ENCODE measurements at places on chromosomes 2 and 18.

- no peak for DNase-seq
Measured at GRCh38 chr2:130823171-130823885, 13.4 kb upstream of the ARHGEF4 start.

DNA sequence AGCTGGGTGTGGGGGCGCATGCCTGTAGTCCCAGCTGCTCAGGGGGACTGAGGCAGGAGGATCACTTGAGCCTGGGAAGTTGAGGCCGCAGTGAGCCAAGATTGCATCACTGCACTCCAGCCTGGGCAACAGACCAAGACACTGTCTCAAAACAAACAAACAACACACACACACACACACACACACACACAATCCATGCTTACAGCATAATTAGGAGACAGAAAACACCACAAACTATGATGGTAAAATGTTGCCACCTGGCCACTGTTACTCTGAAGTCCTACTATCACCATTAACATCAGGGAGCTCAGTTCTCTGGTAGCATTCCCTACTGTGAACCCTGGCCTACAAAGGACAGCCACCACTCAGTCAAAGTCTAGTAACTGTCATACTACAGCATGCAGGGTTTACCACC lies 18.3 kb downstream of the DNPEP start:
- DNase-seq: no peak

DNA sequence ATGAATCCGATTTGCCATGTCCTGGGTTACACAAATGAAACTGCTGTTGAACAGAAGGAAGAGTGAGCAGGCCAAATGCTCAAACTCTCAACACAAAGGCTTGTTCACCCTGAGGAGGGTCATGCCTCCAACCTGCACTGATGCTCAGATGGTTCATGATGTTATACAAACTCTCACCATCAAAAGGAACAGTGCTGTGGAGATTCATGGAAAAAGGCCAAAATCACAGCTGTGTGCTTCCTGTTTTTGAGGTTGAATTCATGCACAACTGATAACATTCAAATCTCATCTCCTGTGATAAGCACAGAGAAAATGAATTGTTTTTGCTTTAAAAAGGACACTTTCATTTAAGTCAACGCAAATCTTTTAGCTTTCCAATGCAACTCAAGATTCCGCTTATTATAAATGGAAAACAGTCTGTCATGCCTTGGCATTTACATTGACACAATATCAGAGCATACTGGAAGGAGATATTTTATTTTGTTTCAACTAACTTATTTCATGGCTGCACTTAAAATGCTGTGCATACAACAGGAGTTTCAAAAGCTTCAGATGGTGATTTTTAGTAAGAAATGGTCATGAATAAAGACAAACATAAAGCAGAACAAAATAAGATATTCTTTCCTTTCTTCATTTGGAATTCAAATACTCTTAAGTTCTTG lies 22.2 kb upstream of the TTN start:
- no peak for DNase-seq

- DNase-seq: peak; percentile 71
Measured at GRCh38 chr2:74414881-74415761, 6.3 kb downstream of the C2orf81 start.

GRCh38 chr2:218219934-218220333 lies 2.9 kb downstream of the ARPC2 start:
- DNase-seq: no peak

GRCh38 chr2:168874368-168875054 lies 15.7 kb downstream of the SPC25 start:
- no peak for DNase-seq

DNA sequence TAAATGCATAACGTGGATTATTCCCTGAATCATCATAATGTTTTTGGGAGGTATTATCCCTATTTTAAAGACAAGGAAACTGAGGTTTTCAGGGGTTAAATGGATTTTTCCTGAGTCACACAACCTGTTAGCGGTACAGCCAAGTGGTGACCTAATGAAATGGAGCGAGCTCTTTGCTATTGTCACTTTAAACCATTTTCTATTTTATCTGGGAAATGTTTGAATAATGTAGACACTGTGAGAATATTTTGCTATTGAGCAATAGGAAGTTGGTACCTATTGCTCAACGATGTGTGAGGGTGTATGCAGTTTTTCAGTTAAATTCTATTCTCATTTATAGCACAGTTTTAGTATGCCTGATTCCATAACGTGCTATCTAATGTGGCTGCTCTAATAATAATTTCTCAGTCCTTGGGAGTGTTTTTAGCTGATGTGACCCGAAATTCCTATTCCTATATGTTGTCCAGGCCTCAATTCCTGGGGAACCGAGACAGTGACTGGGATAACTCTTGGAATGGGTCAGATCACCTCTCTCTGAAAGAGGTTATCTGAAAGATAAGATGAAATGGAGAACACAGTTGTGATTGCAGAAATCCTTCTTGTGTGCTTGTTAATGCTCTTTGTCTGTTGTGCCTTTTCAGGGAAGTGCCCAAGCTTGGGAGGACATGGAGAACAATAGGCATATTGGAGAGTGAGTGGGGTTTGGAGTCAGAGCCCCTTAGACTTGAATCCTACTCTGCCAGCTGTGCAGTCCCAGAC lies 38.4 kb downstream of the ABCB11 start:
- DNase-seq: no peak

DNA sequence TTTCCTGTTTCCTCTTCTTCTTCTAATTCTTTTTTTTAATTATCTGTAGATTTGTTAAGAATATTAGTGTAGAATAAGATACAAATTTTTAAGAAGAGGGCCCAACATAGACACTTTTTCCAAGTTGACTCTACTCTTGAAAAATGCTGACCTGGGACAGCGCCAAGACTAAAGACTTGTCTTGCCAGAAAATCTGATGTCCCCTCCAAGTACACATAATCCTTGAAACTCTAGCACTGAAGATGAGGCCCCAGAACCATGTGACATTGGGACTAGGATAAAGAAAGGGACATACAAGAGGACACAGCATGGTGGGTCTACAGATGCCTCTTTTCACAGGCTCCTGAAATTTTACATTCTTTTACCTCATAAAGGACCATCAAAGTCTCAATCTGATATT lies 271.6 kb upstream of the SESTD1 start:
- no peak for DNase-seq

GRCh38 chr2:21317131-21317530 lies 193.4 kb downstream of the TDRD15 start:
- peak; percentile 46 for DNase-seq

DNA sequence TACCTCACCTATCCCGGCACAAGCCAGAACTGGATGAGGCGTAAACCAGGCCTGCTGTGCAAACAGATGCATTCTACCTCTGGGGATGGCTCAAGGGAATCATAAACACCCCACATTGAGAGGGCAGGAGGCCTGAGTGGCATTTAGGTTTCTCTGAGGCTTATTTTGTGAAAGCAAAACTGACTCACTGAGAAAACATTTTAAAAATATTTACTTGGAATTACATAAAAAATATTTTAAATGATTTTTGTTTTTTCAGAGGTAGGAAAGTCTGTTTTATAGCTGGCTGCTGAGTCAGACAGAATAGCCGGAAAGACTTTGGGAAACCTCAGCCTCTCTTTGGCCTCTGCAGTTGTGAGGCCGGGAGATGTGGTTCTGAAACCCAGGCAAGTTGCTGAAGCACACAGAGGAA lies 244.1 kb downstream of the NCKAP5 start:
- no peak for DNase-seq

GRCh38 chr2:241248897-241249296 lies 60.4 kb downstream of the ANO7 start:
- DNase-seq: no peak

DNA sequence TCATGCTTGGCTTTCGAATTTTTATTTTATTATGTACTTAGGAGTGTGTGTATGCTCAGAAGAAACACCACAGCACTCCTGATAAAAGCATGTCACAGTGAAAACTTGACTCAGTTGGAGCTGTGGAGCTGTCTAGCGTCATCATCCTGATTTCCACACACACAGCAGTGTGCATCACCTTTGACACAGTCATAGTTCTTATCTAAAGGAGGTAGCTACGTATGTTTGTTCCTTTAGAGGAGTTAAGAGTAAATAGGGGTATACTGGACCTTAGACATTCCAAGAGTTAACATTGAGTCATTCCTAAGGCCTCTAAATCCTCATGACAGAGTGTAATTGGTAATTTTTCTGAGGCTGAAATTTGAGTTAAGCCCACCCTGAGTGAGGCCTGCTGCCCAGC lies 96.9 kb downstream of the PHLPP1 start:
- DNase-seq: no peak

GRCh38 chr2:233241803-233242202 lies 9.7 kb upstream of the ATG16L1 start:
- DNase-seq: no peak

GRCh38 chr2:168541858-168542257 lies 85.8 kb downstream of the CERS6 start:
- DNase-seq: no peak

DNA sequence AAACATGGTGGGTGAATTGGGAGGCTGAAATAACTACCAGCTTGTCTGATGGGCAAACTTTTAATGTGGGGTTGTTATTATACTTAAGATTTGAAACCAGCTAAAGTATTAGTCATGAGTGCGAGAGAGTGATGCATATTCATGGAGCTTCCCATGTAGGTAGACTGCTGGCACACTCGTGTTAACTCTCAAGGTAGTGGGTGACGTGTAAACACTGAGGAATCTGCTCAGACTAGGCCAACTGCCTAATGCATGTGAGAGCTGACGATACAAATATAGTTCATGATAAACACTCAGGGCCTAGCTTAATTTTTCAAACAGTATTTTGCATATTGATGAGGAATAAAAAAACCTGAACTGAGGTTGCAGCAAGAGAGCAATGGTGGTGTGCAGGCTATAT lies 1165.7 kb upstream of the PIK3C3 start:
- DNase-seq: no peak

DNA sequence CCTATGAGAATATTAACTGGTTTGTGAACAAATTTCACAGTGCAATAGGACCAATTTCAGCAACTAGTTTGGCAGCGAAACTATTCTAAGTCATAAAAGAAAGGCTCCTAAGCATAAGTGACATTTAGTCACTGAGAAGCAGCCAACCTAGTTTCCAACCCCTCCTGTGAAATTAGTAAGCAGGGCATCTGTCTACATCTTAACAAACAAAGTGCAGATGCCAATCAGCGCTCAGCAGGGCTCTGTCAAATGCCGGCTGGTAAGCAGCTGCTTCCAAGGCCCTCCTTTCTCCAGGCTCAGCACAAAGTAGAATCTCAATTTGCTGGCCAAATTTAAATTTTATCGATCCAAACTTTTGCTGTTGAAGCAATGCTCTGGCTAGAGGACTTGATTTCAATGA lies 124.7 kb downstream of the ICOS start:
- no peak for DNase-seq

- no peak for DNase-seq
Measured at GRCh38 chr2:31271851-31272267, 37.9 kb downstream of the EHD3 start.

- DNase-seq: no peak
Measured at GRCh38 chr2:122210898-122211856, 455.7 kb downstream of the TSN start.

DNA sequence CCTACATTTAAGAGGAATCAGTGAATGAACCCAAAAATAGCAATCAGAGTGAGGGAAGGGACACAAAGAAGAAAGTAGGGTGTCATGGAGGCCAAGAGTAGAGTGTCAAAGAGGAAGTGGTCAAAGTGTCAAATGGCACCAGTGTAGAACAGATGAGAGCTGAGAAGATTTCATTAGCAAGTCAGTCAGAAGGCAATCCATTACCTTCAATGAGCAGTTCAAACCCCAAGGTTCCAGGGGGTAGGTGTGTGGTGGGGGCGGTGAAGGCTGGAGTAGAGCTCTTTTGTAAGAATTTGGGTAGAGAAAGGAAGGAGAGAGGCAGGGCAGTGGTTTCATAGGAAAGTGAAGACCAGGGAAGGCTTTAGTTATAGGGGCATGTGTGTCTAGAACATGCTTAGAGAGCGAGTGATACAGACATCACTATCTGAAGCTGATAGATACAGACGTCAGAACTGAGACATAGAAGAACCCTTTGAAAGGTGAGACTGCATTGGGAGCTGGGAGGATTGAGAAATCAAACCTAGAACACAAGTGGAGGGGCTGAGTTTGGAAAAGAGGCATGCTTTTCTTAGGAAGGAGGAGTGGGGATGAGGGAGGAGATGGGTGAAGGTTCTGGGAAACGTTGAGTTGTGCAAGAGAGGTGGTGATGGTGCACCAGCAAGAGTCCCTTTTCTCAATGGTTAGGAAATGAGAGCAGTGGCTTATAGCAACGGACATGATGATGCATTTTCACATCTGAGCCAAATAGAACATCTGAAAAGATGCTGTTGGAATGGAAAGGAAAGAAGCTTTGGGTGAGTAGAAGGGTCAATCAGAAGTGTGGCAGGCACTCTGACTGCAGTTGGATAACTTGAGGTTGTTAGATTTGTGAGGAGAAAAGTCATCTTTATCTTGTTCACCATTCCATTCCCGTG lies 48.9 kb upstream of the IL1RL1 start:
- DNase-seq: no peak

DNA sequence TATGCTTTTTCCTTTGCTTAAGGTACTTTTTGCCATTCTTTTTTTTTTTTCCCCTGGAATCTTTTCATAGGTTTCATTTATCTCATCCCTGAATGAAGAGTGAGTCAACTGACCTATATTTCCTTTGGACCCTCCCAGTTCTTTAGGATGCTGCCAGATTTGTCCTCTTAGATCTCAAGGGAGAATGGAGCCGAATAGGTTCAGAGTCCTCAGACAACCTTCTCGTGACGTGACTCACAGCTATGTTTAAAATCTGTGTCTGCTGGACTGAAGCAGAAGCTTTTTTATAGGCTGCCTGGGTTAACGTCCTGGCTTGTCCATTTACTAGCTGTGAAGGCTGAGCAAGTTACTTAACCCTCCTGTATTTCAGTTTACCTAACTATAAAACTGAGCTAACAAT lies 358.6 kb downstream of the DLGAP1 start:
- DNase-seq: no peak

- DNase-seq: no peak
Measured at GRCh38 chr18:24831871-24832665, 371.6 kb downstream of the HRH4 start.

- DNase-seq: no peak
Measured at GRCh38 chr2:191539068-191539467, 138.9 kb upstream of the NABP1 start.

DNA sequence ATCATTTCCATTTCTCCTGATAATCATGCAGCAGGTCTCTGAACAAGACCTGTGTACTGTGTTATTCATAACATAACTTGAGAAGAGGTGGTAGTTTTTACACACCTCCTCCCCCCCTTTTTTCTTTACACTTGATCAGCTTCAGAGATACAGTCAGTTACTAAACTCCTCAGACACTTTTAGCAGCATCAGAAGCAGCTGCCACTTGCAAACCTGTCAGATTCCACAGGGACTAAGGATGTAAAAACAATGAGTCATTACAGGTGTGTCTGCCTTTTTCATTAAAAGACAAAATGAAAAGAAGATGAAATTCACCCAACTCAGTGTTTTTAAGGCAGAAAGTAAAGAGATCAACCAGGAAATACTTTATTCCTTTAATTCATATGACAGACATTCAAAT lies 254.0 kb downstream of the NRXN1 start:
- DNase-seq: no peak
